ENCODE measurements at places on chromosomes 3 and 15.

DNA sequence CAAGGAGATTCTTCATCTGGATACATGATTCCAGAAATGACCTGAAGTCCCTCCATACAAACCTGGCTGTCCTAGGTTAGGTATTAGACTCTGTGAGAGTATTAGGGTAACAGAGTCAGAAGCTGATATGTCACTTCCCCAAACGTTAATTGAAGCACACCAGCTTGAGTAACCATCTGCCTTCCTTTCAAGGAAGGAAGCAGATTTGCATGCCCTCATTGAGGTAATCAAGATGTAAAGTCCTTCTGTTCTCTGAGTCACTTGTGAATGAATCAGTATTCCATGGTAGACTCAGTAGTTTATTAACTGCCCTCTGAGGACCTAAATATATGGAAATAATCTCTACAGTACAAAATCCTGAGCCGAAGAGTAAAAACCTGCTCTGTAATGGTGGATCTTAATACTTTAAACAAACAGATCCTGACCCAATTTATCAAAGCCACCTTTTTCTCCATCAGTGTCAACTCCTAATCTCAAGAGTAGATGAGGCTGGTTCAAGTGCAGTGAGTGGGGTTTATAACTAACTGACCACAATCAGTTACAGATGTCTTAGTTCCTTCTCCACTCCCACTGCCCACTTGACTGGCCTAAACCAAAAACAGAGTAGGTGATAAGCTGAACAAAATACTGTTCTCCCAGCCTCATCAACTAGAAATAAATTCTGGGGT lies 246.2 kb upstream of the CHRM5 start:
- no peak for DNase-seq

DNA sequence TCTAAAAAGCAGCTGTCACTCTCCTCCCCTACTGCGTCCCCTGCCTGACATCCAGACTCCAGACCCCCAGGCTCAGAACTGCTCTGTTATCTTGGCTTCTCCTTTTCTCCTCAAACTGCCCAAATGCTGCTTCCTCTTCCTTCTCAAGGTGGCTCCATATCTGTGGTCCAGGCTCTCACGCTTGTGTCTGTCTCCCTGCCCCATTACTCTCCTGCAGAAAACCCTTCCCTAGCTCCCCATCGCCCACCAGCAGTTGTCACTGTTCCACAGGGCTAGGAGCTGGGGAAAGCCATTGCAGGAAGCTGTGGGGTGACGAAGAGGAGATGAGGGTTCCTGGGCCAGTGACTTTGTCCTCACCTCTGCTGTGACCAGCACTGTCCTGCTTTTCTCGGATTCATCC lies 30.7 kb upstream of the CGNL1 start:
- DNase-seq: no peak

GRCh38 chr3:157333551-157333991 lies 103.1 kb upstream of the PTX3 start:
- no peak for DNase-seq

GRCh38 chr15:39534996-39535395 lies 45.9 kb upstream of the THBS1 start:
- no peak for DNase-seq

DNA sequence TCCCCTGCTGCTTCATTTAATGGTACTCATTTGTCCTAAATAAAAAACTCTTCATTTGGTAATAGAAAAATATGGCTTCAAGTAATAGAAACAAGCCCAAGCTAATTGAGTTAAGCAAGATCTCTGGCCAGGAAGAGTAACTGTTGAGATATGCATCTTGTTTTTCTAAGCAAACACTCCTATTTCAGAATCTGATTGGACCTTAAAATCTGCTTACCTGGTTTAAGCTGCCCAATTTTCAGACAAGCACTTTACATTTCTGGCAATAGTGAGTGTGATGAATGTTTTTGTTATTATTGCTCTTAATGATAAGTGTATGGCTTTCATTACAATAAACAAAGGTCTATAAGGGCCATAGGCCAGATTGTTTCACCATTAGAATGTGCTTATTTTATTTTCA lies 86.2 kb downstream of the CMSS1 start:
- no peak for DNase-seq

DNA sequence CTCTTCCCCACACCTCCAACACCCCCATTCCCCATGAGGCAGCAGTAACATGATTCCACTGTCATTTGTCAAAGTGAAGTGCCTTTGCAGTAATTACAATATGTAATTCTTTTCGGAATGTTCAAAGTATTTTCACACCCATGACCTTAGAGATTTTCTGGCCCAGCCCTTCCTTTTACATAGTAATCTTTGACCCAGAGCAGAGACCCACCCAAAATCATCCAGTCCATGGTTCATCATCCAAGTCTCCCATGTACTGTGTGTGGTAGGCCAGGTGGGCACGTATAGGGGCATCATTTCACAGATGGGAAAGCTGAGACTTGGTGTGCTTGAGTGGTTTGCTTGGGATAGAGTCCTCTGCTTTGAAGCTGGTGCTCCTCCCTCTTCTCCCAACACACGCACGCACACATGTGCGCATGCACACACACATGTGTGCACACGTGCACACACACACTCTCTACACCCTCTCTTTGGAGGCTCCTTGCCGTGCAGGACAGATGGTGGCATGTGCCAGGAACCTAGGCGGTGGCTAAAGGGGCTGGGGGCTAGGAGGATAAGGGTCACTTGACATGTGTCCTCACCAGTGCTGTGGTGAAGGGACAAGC lies 284.7 kb upstream of the ROPN1 start:
- DNase-seq: no peak

GRCh38 chr3:181966393-181966792 lies 254.7 kb downstream of the SOX2 start:
- DNase-seq: no peak

GRCh38 chr3:11145888-11146287 lies 8.4 kb upstream of the HRH1 start:
- DNase-seq: no peak

DNA sequence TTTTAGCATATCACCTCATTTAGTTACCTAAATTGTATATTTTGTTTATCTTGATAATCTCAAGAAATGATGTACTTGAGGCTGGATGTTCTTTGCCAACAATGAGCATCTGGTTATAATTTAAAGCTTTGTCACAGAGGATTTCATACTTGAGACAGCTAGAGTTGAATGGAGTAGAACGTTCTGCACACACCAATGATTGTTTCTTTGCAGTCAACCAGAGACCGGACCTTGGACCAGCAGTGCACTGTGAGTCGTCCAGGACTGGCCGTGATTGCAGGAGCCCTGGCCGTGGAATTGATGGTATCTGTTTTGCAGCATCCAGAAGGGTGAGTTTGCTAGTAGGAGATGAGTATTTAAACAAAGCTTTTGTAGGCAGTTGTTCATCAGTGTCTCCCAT lies 90.4 kb downstream of the ATG7 start:
- DNase-seq: no peak

- DNase-seq: no peak
Measured at GRCh38 chr3:146747928-146748327, 142.8 kb upstream of the PLSCR5 start.

- DNase-seq: no peak
Measured at GRCh38 chr15:90829942-90830440, 38.4 kb upstream of the FURIN start.

DNA sequence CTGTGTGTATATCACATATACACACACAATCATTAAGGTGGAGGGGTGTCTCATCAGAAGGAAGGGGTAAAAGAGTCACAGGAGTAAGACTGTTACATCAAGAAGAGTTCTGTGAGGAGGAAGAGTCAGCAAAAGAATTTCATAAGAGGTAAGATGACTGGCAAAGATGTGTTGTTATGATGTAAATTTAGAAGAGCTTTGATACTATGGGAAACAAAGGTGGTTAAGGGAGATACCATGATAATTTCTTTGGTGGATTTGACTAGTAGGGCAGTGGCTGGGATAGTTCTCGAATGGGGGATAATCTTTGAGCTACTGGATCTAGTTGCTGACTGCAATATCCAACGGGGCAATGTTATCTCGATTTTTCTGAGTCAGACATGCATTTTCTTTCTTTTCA lies 61.6 kb downstream of the STAG1 start:
- DNase-seq: no peak

GRCh38 chr15:39468331-39468730 lies 112.5 kb upstream of the THBS1 start:
- DNase-seq: no peak

- DNase-seq: no peak
Measured at GRCh38 chr15:89362203-89363101, 27.8 kb upstream of the POLG start.

DNA sequence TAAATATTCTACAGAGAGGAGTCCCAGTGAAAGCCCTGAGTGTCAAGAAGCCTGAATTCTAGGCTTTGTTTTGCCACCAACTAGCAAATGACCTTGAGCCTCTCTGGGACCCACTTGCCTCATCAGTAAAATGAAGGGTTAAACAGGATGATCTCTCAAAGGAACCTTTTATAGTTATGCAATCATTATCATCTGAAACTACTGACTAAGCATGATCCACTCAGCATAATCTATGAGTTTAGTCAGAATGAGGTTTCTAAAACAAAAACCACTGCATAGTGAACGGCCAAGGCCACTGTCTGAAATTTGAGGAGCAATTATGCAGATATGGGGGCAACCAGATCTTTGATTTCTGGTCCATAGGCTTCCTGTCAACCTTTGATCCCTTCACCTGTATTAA lies 319.0 kb downstream of the MECOM start:
- no peak for DNase-seq

DNA sequence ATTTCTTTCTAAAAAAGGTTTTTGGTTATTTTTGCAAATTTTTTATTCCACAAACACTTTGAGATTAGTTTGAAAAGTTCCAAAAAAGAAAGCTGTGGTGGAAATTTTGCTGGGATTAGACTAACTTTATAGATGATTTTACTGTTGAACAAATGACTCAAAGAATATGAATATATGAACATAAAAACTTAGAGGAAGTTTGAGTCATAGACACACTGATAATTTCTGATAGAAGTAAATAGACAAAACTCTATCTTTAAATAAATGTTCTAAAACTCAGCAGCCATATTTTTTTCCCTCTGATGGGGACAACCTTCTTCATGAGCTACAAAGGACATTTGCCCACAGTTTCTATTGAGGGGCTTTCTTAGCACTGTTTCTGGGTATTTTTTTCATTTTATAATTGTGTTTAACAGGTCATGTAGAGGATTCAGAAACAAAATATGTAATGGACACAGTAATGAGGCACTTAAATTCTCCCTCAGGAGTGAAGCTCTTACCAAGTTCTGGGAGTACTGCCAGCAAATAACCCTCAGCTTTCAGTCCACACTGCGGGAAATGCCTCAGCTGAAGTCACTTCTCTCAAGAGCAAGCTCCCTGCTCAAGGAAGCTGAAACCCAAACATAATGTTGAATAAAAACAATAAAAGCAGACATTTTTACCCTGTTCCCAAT lies 157.6 kb downstream of the NFKBIZ start:
- no peak for DNase-seq

DNA sequence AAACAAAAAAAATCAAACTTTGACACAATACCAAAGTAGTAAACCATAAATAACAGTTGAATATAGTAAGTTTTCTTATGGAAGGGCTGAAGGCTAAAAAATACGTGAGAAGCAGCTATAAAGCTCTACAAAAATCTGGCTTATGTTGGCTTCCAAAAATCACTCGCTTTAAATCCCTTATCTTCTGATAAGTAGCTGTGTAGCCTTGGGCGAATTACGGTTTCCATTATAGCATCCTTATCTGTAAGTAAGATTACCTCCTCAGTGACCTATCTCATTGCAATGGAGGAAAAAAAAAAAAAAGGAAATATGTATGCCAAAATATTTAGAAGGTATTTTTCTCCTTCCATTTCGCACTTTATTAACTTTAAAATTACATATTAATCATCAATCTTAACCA lies 348.6 kb downstream of the PLOD2 start:
- no peak for DNase-seq

- DNase-seq: no peak
Measured at GRCh38 chr15:25892126-25892525, 29.0 kb upstream of the ATP10A start.

DNA sequence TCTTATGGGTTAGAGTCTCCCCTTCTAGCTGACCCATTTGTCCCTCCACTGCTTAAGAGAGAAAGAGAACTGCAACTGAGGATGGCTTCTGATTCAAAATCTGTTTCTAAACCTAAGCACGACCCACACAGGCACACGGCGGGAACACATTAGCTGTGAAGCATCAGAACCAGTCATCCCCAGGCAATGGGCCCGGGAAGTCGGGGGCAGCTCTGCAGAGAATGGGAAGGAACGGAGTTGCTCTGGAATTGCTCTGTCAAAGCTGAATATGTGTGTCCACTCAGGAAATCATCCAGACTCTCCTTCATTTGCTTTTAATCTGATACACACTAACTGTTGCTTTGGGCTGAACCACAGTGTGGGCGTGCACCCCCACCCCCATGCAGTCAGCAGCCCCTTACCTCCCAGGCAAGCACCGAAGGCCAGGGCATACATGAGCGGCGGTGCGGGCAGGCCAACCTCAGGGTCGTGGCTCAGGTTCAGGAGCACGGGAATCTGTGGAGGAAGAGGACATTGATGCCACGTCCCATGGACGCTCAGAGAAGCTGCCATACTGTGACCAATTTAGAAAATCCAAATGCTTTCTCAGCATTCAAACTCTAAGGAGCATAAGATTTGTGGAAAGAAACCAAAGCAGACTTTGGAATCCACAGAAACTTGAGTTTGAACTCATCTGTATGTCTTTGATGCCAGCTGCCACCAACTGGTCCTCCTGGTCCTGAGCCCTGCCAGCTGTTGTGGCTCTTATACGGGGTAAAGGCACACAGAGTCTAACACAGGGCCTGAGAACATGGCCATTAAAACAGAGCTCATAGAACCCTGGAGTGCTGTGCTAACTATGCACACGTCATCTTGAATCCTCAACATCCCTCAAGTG lies 247.9 kb downstream of the OCA2 start:
- no peak for DNase-seq

DNA sequence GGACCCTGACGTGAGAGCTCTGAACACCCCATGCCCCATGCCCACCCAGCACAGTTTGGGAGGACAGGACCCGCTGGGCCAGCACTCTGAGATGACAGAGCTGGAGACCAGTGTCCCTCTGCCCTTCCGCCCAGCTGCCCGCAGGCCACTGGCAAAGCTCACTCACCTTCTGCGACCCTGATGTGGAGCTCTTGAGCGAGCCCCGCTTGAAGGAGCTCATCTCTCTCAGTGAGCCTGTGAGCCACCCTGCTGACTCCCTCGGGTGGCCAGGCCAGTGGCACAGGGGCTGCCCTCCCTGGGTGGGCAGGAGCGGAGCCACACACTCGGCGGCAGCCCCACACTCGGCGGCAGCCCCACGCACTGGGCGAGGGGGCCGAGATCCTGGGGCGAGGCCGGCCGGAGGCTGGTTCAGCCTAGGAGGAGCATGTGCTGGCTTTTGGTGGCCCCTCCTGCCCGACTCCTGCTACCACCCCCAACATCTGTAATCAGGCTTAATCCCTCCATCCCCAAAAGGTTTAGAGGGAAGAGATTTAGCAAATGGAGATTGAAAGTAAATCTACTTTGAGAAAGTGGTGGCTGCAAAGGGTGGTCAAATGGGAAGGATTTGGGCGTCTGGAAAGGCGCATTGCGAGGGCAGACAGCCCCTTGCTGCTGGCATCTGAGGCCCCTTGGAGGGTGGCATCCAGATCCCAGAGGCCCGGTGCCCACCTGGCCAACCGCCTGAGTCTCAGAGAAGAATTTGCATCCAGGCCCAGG lies 59.4 kb upstream of the TRPM1 start:
- no peak for DNase-seq

Data from stimulated activated CD8-positive, alpha-beta memory T cell treated with anti-CD3 and anti-CD28 coated beads, Interleukin-7, amount 100 ng/mL, for 1 hour (primary cell).